ENCODE measurements at places on chromosomes 4 and X.

GRCh38 chr4:2932321-2932950, 30.8 kb downstream of the NOP14 start:
- DNase-seq = no peak

DNA sequence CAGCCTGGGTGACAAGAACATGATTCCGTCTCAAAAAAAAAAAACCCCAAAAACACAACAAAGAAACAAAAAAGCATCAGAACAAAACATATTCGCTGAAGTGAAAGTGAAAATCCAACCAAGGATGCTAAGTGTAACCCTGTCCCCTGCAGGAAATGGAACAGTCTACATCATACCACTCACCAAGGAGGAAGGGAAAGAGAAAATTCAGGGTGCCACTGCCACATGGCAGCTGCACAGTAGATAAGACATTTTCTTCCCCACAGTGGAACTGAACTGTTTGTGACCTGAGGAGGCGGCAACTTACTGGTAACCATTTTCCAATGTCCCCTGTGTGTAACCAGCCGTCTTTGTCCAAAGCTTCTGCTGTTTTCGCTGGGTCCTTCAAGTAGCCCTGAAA, 28.2 kb upstream of the CENPU start:
- DNase-seq = no peak

DNA sequence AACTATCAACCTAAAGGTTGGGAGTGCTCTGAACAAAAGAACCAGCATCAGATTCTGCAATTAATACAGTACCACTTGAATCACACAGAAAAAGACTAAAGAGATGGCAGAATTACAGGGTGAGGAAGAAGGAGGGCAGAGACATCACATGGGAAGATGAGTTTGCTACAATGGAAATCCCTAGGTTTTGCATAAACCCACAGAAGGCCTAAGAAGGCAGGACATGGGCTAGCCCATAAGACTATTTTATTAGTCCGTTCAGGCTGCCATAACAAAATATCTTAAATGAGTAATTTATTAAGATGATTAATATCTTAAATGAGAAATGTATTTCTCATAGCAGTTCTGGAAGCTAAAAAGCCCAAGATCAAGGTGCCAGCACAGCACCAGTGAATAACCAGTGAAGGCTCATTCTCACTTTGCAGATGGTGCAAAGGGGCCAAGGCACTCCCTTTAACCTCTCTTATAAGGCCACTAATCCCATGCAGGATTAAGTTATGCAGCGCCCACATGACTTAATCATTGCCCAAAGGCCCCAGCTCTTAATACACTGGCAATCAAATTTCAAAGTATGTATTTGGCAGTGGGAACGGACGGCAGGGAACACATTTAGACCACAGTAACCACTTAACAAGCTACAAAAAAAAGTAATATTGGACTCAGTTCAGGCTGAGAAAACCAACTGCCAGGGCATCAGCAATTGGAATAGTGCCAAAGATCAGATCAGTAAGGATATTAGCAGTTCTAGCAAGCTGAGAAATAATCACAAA, 47.6 kb upstream of the NEUROG2 start:
- DNase-seq = no peak

DNA sequence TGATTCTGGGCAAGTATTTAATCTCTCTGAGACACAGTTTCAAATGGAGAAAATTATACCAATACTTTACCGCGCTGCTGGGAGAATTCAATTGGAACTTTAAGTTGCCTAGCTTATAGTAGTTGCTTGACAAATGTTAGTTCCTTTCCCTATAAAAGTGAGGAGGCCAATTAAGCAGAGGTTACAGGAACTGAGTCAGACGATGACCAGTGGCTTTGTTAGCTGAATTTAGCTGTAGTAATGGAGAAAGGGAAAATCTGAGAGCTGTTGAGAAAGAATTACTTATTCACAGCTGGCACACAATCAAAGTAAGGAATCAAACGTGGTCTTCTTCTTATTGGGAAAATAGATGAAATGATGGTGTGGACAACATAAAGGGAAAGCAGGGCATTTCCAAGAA, 29.6 kb downstream of the SMARCA1 start:
- no peak for DNase-seq

DNA sequence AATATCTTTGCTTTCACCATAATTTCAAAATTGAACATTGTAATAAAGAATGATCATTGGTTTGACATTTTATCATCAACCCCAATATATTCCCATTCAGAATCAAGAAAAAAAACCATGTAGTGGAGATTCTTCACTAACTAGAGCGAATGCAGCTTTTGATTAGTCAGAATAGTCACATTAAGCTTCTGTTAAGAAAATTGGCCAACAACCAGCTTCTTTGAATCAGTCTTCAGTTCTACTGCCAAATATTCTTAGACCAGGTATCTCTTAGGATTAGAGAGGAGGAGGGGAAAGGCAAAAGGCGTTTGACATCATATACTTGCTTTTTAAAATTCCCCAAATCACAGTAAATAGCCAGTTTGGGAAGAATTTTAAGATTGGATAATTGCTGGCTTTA, 22.2 kb upstream of the TBC1D8B start:
- DNase-seq = no peak

DNA sequence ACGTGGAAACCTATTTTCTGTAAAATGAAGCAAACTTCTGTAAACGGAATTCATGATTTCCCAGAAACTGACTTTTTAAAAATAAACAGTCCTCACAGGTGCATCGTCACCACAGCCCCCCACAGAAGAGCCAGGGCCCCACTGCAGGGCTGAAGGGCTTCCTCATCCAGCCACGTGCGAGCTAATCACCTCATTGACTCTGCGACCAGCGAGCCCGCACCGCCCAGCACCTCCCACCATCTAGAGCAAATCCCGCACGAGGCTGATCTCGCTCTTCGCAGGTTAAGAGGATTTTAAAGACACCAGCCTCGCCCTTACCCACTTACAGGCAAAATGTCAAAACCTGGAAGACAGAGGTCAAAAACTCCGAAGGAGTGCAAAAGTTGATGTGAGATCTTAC, 14.8 kb downstream of the PPP2R3B start:
- DNase-seq = no peak

DNA sequence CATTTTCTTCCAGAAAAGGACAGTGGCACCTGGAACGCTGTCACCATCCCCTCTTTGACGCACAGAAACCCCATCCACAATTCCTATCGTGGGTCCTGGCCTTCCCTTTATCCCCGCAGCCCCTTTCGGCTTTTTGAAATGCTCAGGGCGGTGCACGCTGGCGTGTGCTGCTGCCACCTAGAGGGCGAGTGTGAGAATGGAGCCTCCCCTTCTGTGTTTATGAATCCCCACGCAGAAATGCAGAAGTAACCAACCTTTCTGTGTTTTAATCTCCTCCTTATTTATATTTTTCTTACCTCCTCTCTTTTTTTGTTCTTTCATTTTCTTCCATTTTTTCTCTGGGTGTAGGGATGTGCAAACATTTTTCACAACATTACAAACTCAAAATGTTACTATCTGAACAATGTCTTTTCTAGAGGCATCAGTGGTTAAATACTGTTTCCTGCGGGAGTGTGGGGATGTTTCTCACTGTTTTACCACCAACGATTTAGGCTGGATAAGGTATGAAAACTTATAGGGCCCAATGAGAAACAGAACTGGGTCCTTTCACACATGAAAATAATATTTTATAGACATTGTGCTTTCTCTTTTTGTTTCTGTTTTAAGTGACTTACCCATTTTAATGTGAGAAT, 50.0 kb downstream of the TMA16 start:
- DNase-seq = peak; percentile 32

DNA sequence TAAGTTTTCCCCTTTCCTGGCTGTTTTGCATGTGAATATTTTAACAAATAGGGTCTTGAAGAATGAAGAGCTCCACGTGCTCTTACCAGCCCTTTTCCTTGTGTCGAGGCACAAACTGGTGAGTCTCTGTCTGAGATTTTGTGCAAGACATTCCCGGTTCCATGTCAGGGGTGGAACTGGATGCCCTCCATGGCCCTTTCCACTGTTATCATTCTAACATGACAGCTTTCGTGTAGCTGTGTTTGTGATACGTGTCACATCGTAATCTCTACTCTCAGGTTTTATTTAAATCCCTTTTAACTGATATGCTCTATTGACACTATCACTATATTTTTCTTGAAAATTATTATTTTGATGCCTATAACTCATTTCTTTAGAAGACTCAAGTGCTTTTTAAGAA, 130.4 kb downstream of the SORBS2 start:
- no peak for DNase-seq

DNA sequence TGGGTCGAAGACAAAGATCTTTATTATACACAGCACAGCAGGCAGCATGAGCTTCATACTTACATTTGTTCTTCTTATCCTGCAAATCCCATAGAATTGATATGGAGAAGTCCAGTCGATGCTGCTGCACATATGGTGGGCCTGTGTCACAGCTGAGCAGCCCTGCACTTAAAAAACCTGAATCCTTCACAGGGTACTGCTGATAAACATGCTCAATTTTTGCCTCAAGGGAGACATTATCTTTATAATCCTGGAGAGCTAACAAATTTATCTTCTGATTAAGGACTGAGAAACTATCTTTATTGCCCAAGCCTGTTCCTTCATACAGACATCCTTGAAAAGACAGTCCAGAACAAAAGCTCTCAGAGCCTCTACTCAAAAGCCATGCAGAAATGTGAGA, 434.4 kb upstream of the FAM47C start:
- no peak for DNase-seq

- no peak for DNase-seq
These were observed 67.7 kb downstream of the UGT2A3 start for GRCh38 chr4:68883870-68884269.

- no peak for DNase-seq
These were observed 77.6 kb upstream of the ZNF518B start for GRCh38 chr4:10534820-10535219.

- peak; percentile 3 for DNase-seq
These were observed 30.2 kb downstream of the AFF2 start for GRCh38 chrX:148530464-148531077.

DNA sequence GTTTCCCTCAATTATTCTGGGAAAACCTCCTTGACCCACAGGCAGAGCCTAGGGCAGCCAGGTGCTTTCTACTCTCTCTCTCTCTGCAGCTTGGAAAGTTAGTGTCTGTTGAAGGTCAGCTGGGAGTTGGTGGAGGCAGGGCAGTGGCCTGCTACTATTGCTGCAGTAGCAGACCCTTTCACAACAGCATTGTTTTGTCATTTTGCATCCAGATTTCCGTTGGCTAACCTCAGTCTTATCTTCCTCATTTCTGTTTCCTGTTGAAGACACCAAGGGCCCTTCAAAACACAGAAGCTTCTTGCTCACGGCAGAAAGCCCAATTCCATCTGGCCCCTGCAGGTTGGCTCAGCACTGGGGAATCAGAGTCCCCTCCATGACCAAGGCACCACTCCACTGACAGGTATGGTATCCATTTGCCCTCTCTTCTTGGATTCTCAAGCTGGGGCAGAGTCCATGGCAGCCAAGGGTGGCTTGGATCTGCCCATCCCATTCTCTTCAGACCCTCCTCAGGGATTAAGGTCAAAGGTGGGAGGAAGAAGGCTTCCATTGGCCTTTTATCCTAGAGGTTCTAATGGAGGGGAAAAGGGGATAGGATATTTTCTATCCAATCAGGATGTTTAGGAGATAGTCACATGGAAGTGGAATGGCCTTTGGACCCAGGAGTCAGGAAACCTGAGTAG, 24.6 kb downstream of the VSIG4 start:
- DNase-seq = no peak

DNA sequence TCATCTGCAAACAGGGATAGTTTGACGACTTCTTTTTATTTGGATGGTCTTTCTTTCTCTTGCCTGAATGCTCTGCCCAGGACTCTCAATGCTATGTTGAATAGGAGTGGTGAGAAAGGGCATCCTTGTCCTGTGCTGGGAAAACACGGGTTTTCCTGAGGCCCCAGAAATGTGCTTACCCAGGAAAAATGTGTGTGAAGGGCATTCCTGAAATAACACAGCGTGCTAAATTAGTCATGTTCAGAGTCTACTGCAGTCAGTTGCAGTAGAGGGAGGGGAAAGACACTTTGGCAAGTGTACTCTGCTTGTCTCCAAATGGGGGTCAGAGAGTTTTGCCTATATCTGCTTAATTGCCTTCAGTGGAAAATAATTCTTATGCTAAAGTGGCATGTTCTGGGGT, 153.9 kb downstream of the CCNG2 start:
- DNase-seq = no peak

DNA sequence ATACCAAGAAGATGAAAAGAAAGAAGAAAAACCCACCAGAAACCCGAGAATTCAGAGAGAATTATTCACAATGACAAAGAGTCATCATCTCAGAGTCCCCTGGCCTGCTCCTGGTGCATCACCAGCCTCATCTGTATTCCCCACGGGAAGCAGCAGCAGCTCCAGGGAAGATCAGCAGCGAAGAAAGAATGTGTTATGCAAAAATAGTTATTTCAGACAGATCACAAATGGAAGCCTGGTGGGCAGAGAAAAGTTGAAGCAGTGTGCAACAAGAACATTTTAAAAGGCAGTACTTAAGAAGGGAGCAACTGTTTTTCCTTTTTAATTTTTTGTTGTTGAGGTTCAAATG, 189.2 kb downstream of the PPP3CA start:
- no peak for DNase-seq

GRCh38 chrX:123869488-123869887, 9.6 kb downstream of the XIAP start:
- no peak for DNase-seq

GRCh38 chr4:82776925-82777542, 21.6 kb downstream of the SCD5 start:
- no peak for DNase-seq

DNA sequence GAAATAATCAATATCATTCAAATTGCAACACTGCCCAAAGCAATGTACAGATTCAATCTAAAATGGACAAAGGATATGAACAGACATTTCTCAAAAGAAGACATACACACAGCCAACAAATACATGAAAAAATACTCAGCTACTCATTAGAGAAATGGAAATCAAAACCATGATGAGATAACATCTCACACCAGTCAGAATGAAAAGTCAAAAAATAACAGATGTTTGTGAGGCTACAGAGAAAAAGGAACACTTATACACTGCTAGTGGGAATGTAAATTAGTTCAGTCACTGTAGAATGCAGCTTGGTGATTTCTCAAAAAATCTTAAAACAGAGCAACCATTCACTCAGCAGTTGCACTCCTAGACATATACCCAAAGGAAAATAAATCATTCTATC, 205.2 kb downstream of the DKK2 start:
- DNase-seq = no peak

- DNase-seq = no peak
These were observed 560.5 kb downstream of the MID1IP1 start for GRCh38 chrX:39361736-39362135.
